Esophagus muscularis mucosa (tissue), 4 donors: ENCODE measurements at places on chromosomes 3 and 15. TPM values are rescaled to one million over a fixed set of nuclear protein-coding genes. Genes with fewer than 3 reads are reported as not detected.

The GRK7 gene
- total RNA-seq: 0.11 TPM

The UBL7 gene
- total RNA-seq: 52.7 TPM

The ALDH1A2 gene
- total RNA-seq: 41.2 TPM

DNA sequence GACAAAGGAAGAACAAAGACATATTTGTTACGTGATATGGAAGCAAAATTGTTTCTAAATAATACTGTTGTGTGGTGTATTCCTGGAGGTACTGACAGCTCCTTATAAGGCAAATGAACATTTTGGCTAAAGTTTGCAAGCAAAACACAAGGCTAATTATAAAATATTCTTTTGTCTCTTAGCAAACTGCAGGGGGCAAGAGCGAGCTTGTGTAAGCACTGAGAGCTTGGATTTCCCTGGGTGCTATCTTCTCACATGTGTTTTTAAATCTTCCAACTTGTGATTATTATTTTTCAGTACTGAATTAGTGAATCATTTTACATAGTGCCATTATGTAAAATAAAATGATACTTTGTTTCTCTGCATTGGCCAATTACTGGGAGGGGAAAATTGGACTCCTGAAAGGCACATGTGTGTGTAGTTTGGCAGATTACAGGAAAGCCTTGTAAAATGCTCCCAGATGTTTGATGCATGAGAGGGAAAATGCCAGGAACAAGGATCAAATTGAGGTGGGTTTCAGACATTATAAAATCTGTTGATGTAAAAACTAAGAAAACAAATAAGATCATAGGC is 611.5 kb downstream of the AGBL1 start:
- DNase-seq: no peak

DNA sequence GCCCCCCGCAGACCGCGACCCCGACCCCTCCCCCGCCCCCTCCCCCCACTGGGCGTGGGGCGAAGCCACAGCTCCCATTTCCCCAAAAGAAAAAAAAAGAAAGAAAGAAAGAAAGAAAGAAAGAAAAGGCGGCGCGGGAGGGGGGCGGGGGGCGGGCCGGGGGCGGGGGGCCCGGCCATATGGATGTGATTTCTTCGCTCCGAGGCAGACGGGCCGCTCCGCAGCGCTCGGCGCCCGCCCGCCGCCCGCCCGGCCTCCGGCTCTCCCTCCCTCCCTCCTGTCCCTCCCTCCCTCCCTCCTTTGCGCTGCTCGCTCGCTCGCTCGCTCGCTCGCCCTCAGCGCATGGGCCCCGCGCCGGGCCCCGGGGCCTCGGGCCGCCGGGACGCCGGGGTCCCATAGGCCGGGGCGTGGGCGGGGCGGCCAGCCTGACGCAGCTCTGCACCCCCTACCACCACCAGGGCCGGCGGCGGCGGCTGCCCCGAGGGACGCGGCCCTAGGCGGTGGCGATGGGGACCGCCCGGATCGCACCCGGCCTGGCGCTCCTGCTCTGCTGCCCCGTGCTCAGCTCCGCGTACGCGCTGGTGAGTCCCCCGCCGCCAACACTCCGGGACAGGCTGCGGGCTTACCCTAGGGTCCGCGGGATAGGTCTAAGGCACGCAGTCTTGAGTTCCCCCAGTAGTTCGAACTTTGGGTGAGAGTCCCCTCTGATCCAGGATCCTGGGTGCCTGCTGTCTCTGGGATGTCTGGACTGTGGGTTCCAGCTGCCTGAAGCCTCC is 5.7 kb downstream of the PTH1R start:
- DNase-seq: no peak

GRCh38 chr3:58355179-58355578 is 22.5 kb downstream of the PXK start:
- DNase-seq: no peak

GRCh38 chr3:64321747-64322146 is 96.5 kb upstream of the PRICKLE2 start:
- DNase-seq: peak; percentile 68

GRCh38 chr15:49688135-49688790 is 67.4 kb downstream of the DTWD1 start:
- no peak for DNase-seq

The NPAP1 gene
- total RNA-seq: not detected

The FAM162A gene
- 31.1 TPM for total RNA-seq

GRCh38 chr3:13932578-13933295 is 52.9 kb upstream of the WNT7A start:
- DNase-seq: no peak

DNA sequence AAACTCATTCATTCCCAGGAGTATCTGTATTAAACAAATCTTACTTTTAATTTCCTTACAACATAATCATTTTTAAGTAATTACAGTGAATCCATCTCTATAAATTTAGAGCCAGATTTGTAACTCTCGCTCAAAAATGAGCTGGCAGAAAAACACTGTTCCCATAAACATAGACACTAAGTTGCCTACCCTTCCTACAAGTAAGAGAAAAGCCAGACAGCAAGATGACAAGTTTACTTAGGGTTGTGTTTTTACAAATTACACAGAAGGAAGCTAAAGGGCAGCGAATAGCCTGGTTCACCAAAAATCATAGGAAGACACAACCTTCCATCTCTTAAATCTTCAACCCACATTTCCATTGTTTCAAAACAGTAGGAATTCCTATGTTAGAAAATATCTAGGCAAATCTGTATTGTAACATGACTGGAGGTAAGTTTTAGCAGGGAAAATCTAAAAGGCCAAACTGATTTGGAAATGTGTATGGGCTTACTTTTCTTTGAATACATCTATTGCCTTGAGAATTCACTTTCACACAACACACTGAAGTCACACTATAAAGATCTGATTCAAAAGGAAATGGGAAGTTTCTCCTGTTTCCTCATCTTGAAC is 21.7 kb downstream of the HERC1 start:
- no peak for DNase-seq

GRCh38 chr15:38598749-38599148 is 34.1 kb upstream of the RASGRP1 start:
- no peak for DNase-seq

DNA sequence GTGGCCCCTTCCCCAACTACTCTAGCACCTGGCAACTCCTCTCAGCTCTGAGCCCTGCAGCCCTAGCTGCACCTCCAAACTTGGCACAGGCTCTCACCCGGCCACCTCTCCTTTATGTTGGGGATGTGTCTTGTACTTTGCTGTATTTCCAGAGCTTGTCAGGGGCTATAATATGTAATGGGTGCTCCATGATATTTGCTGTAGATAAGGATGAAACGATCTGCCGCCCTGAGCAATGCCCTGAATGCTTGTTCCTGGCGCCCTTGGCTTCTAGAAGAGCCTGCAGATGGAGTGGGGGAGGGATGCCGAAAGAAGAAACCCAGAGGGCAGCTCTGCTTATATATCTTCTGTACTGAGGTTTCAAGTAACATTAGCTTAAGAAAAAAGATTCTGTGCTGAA is 35.9 kb upstream of the ZBTB38 start:
- DNase-seq: no peak

DNA sequence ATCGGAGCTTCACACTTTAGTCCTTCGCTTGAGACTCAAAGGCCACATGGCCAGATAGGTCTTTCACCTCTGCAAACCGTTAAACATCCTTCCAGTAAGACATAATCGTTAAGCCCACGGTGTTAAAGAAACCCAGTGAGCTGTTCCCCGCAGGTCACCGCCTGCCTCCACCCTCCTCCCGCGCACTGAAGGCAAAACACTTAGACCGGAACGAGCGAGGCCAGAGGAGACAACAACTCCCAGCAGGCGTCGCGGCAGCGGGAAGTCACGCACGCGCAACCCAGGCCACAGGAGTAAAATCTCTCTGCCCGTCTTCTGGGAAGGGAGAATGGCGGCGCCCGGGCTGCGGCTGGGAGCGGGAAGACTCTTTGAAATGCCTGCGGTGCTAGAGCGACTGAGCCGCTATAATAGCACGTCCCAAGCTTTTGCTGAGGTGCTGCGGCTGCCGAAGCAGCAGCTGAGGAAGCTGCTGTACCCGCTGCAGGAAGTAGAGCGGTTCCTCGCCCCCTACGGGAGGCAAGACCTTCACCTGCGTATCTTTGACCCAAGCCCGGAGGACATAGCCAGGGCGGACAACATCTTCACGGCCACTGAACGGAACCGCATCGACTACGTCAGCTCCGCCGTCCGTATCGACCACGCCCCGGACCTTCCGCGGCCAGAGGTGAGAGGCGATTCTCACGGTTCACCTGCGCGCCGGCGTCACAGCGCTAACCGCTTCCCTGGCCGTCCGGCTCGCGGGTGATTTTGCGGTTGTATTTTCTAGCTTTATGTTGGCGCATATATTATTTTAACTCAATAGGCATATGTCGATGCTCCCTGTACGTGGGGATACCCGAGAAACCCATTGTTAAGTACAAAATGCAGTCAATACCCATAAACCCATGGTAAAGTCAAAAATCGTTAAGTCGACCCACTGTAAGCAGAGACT is at the start of gene GTPBP8:
TSS of gene GTPBP8 (plus strand) at position 313 of the 931 bp plus-strand sequence. CDS start at position 329, 16 bp downstream.
- peak; percentile 97 for DNase-seq

DNA sequence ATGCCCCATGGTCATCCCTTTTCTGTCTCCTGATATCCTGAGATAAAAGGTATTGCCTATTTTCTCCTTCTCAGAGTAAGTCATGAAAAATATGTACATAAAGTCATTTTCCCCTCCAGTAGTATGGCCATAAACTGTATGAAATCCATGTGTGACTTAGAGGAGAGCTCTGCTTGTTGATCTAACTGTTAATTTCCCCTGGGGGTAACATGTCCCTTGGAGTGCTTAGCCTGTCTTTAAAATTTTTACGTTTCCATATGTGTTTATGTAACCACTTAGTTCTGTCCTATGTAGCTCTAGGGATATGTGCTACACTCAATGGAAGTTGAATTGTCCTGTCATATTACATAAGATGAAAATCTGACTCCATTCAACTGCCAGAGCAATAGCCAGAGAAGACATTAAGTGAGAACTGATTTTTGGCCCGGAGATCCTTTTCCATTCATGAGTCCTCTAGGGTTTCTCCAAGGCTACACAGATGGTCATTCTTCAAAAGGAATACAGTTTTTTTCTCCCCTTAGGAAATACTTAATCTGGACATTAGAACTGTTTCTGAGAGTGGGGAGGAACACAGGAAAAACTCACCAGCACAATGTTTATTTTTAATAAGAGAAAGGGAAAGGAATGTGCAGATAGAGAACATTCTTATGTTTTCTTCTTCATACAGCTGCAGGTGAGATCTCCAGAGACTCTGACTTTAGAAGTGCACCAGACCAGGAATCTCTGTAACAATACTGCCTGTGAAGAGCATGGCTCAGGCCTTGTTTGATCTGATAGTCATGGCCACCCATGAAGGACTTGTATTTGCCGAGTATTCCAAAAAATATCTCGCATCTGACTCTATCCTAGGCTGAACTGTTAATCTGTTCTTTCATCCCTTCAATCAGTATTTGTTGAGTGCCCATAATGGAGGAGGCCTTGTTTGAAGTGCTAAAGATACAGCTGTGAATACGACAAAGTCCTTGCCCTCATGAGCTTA is 29.8 kb upstream of the CLRN1 start:
- peak; percentile 55 for DNase-seq

The MOBP gene
- total RNA-seq: not detected

- no peak for DNase-seq
Measured at GRCh38 chr15:88238618-88239430, 17.7 kb downstream of the NTRK3 start.

The RGMA gene
- total RNA-seq: 312 TPM

GRCh38 chr3:135100366-135100765 is 305.3 kb downstream of the EPHB1 start:
- DNase-seq: no peak

- DNase-seq: no peak
Measured at GRCh38 chr15:69531665-69532027, 79.0 kb downstream of the RPLP1 start.

- DNase-seq: no peak
Measured at GRCh38 chr3:16795581-16795980, 89.2 kb upstream of the PLCL2 start.

GRCh38 chr3:50316657-50317242 is 5.8 kb downstream of the HYAL2 start:
- no peak for DNase-seq

DNA sequence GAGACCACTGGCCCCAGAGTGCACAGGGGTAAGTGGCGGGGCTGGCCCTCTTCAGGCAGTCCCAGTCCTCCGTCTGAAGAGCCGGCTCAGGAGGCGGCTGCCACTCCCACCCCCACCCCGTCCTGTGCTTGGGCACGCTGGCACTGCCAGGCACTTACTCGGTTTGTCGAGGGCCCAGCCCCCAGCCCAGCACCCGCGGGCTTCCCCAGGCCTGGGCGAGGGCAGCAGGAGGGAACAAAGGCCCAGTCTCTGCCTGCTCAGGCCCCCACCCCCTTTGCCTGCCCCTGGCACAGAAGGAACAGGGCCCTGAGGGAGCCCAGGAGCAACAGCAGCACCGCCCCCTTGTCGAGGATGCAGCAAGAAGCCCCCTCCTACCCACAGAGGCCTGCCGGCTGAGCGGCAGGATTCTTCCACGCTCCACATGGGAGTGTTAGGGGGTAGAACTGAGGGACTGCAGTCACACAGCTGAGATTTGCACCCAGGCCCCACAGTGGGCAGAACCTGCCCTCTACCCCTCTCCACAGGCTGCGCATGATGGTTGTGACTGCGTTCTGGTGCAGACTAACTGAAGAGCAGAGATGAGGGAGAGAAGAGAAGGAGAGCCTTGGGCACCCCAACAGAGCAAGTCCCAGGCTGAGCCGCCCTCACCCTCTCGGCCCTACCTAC is 8.9 kb downstream of the DUSP7 start:
- no peak for DNase-seq

GRCh38 chr3:47475029-47475569 is 642 bp downstream of the SCAP start:
- no peak for DNase-seq

- DNase-seq: no peak
Measured at GRCh38 chr3:127374086-127375010, 86.5 kb upstream of the PRR20G start.

The GNAT1 gene
- not detected for total RNA-seq

The RBM15B gene
- 36.4 TPM for total RNA-seq
